ENCODE measurements at places on chromosomes 13 and 19.

GRCh38 chr13:74466864-74467263 lies 332.7 kb upstream of the KLF12 start:
- DNase-seq = no peak

DNA sequence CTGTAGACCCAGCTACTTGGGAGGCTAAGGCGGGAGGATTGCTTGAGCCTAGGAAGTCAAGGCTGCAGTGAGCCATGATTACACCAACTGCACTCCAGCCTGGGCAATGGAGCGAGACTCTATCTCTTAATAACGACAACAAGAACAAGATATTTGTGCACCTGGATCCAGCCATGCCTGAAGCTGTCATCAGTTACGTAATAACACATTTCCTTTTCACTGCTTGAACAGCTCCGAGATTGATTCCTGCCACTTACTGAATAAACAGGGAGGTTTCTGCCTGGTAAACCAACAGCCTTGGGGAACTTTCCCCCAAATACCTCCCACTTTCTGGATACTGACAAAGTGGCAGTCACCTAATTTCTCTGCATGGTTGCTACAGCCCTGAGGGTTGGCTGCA lies 5.4 kb downstream of the KANK2 start:
- no peak for DNase-seq

DNA sequence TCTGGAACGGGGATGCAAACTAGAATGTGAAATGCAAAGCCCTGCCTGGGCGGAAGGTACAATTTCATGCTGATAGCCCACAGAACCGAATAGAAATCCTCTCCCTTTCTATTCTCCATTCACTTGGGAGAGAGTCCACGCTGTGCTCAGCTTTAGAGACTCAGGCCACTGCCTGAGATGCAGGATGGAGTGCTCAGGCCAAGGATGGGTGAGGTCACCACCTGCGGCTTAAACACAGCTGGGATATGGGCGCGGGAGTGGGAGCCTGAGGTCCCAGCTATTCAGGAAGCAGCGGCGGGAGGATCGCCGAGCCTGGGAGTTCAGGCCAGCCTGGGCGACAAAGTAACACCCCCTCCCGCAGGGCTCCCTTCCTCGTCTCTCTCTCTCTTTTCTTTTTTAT lies 446 bp upstream of the ZNF83 start:
- no peak for DNase-seq

DNA sequence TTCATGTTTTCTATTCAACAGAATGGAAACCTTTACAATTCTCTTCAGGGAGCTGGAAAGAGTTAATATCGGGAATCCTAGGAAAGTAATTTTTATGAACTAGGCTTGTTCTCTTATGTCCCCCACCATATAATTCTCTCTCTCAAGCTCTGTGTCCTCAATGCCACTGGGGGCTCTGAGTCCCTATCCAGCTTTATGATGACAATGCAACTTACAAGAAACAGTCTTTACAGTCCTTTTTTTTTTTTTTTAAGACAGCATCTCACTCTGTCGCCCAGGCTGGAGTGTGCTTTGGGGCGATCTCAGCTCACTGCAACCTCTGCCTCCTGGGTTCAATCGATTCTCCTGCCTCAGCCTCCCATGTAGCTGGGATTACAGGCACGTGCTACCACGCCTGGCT lies 31.2 kb upstream of the TM9SF2 start:
- no peak for DNase-seq

All from cortex of kidney (tissue), 1 donor.